Endodermal cell (in vitro differentiated cells): ENCODE measurements at places on chromosomes 5 and 9. TPM values are rescaled to one million over a fixed set of nuclear protein-coding genes. Genes with fewer than 3 reads are reported as not detected.

DNA sequence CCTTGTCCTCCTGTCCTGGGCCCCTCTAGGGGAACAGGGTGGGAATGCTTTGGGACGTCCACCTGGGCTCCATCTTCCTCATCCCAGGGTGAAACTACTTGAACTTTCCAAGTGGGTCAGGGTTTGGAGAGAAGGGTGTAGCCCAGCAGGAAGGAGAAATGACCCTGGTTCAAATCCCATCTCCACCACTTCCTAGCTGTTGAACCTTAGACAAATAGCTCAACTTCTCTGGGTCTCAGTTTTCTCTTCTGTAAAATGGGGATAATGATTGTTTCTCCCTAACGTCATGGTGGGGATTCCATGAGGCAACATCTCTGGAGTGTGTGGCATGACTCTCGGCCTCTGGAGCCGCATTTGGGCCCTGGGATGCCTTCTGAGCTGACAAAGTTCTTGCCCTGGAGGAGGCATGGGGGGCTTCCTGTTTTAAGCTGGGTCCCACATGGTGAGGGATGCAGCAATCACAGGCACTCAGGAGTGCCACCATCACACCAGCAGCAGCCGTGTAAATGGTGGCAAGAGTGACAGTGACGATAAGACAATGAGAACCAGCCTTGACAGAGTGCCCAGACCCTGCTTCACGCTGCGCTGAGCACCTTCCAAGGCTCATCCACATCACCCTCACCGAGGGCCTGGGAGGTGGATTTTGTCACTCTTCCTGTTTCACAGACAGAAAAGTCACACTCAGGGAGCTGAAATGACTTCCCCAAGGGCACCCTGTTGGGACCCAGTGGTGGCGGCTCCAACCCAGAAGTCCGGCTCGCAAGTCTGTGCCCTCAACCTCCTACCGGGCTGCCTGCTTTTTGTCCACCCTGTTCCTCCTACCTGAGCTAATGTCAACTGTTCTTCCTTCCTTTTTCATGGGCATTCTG lies 69.5 kb upstream of the IER5L start:
- H3K27me3 ChIP-seq = no peaks in the 10 kb centered on the region
- H3K4me1 ChIP-seq = no peaks in the 10 kb centered on the region
- no peak for DNase-seq
- H3K4me3 ChIP-seq = no peak overlapping the region
- no peak overlapping the region for H3K27ac ChIP-seq
- no peaks in the 10 kb centered on the region for H3K36me3 ChIP-seq

DNA sequence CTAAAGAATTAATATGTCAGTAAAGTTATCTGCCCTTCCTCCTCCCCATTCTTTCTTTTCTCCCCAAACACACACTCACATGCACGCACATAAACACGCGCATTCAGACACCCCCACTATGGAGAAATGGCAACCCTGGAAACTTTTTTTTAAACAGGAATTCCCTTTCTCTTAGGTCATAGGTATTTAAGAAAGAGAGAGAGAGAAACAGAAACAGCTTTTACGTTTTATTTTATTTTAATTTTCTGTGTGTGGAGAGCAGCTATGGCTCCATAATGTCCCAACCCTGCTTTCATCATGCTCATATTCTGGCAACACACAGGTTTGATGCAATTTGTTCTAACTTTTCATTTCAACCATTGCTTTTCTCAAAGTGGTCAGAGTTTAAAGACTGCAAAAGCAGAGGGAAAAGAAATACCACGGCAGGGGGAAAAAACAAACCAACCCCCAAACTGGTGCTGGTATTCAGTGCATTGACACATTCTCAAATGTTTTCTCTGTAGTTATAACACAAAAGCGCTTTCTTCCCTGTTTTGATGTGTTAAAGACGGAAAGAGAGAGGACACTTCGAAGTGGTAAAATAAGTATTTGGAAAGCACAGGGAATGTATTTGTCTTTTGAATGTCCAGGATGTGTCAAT lies 126.0 kb upstream of the TMEM161B start:
- H3K4me1 ChIP-seq = no peaks in the 10 kb centered on the region
- H3K4me3 ChIP-seq = no peak overlapping the region
- no peak for DNase-seq
- H3K36me3 ChIP-seq = no peaks in the 10 kb centered on the region
- H3K27me3 ChIP-seq = peaks cover 92% of the 10 kb centered on the region

GRCh38 chr9:137392232-137393007 lies 30.5 kb downstream of the EXD3 start:
- no peak for DNase-seq
- no peak overlapping the region for H3K27ac ChIP-seq
- H3K4me1 ChIP-seq = no peaks in the 10 kb centered on the region
- no peaks in the 10 kb centered on the region for H3K27me3 ChIP-seq
- H3K4me3 ChIP-seq = no peak overlapping the region
- no peaks in the 10 kb centered on the region for H3K36me3 ChIP-seq

- no peak overlapping the region for H3K27ac ChIP-seq
- no peaks in the 10 kb centered on the region for H3K27me3 ChIP-seq
- peaks cover 10% of the 10 kb centered on the region for H3K4me1 ChIP-seq
- peaks cover 17% of the 10 kb centered on the region for H3K36me3 ChIP-seq
- no peak overlapping the region for H3K4me3 ChIP-seq
These were observed 126.0 kb upstream of the BOD1 start for GRCh38 chr5:173742432-173742816.

GRCh38 chr5:78509884-78510769 lies 138.4 kb downstream of the LHFPL2 start:
- no peak overlapping the region for H3K27ac ChIP-seq
- H3K4me3 ChIP-seq = no peak overlapping the region
- H3K27me3 ChIP-seq = no peaks in the 10 kb centered on the region
- H3K4me1 ChIP-seq = peaks cover 39% of the 10 kb centered on the region
- peaks cover 45% of the 10 kb centered on the region for H3K36me3 ChIP-seq
- DNase-seq = peak; percentile 87

- peaks cover 2% of the 10 kb centered on the region for H3K4me1 ChIP-seq
- H3K27me3 ChIP-seq = peaks cover 24% of the 10 kb centered on the region
- no peaks in the 10 kb centered on the region for H3K36me3 ChIP-seq
- H3K27ac ChIP-seq = no peak overlapping the region
These were observed 36.1 kb downstream of the TMC1 start for GRCh38 chr9:72557549-72557948.

DNA sequence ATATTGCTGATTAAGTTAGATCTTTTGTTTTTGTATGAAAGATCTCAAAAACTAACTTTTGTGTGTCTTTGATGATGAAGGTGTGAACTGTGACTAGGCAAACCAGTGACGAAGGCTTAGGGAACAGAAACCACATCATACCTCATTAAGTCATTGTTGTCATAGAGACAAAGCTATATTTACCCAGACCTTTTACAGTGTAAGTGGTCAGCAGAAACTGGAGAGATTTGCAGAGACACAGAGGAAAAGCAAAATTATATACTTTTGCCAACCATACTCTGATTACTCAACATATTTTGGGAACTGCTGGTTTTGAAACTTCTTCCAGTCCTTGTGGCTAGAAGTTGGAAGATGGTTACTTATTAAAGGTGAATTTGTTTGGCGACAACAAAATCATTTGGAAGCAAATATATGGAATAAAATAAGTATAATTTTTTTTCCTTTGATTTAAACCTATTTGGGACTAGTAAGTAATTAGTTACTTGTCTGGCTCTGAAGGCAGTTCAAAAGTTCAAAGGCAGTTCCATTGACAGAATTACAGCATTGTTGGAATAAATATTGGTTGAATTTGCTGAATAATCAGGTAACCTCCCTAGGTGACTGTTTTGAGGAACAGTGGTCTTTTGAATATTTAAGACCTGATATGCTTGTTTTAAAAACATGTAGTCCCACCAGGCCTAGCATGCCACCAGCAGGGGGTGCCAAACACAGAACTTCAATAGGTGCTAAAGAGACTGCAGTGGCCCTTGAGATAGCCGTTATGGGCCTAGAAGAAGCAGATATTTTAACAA lies 103.8 kb downstream of the RPS23 start:
- H3K4me3 ChIP-seq = no peak overlapping the region
- H3K36me3 ChIP-seq = no peaks in the 10 kb centered on the region
- H3K27ac ChIP-seq = no peak overlapping the region
- no peaks in the 10 kb centered on the region for H3K27me3 ChIP-seq
- DNase-seq = peak; percentile 93

GRCh38 chr5:34051374-34051980 lies 8.5 kb upstream of the C1QTNF3 start:
- H3K4me3 ChIP-seq = no peak overlapping the region
- H3K4me1 ChIP-seq = peaks cover 9% of the 10 kb centered on the region
- H3K27me3 ChIP-seq = no peaks in the 10 kb centered on the region
- H3K27ac ChIP-seq = no peak overlapping the region
- H3K36me3 ChIP-seq = no peaks in the 10 kb centered on the region
- no peak for DNase-seq

GRCh38 chr9:35506359-35506758 lies 16.4 kb downstream of the RUSC2 start:
- H3K27me3 ChIP-seq = no peaks in the 10 kb centered on the region
- H3K36me3 ChIP-seq = no peaks in the 10 kb centered on the region
- H3K4me1 ChIP-seq = peaks cover 5% of the 10 kb centered on the region

- DNase-seq = no peak
- H3K27me3 ChIP-seq = no peaks in the 10 kb centered on the region
- H3K4me3 ChIP-seq = no peak overlapping the region
- H3K27ac ChIP-seq = no peak overlapping the region
- no peaks in the 10 kb centered on the region for H3K4me1 ChIP-seq
These were observed 25.6 kb downstream of the SLC31A1 start for GRCh38 chr9:113246928-113247327.

DNA sequence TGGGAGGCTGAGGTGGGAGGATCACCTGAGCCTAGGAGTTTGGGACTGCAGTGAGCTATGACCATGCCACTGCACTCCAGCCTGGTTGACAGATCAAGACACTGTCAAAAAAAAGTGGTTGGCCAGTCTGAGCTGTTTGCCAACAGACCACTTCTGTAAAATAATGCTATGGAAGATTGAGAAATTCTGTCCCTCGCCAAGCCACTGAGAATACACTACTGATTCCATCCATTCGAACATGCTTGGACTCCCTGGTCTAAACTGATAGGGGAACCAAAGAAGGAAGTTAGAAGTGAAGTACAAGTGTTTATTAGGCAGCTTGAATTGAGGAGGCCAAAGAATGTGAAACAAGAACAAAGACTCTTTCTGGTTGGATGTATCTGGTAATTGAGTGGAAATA lies 27.2 kb downstream of the ENC1 start:
- H3K4me3 ChIP-seq = no peak overlapping the region
- H3K27me3 ChIP-seq = no peaks in the 10 kb centered on the region
- no peaks in the 10 kb centered on the region for H3K36me3 ChIP-seq

- H3K4me3 ChIP-seq = no peak overlapping the region
- no peak overlapping the region for H3K27ac ChIP-seq
- no peaks in the 10 kb centered on the region for H3K36me3 ChIP-seq
- H3K27me3 ChIP-seq = no peaks in the 10 kb centered on the region
- no peaks in the 10 kb centered on the region for H3K4me1 ChIP-seq
- no peak for DNase-seq
These were observed 151.0 kb downstream of the KIAA0825 start for GRCh38 chr5:94467346-94467953.

DNA sequence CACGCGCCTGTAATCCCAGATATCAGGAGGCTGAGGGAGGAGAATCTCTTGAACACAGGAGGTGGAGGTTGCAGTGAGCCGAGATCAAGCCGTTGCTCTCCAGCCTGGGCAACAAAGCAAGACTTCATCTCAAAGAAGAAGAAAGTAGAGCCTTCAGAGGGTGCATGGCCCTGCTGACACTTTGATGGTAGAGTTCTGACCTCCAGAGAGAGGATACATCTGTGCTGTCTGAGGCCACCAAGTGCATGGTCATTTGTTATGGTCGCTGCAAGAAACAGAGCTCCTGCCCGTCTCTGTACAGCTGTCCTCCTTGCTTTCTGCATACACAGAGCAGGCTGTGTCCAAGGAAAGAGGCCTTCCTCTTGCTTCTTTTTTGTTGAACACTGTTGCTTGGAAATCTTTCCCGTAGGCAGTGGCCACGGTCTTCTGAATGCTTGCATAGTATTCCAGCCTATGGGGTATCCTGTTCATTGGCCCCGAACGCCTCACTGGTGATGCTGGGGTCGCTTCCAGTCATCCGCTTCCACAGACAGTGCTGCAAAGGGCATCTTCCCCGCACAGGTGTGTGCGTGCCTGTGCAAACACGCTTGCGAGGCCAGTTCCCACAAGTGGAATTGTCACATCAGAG lies 36.8 kb upstream of the UNC5A start:
- H3K36me3 ChIP-seq = no peaks in the 10 kb centered on the region
- H3K4me3 ChIP-seq = no peak overlapping the region

DNA sequence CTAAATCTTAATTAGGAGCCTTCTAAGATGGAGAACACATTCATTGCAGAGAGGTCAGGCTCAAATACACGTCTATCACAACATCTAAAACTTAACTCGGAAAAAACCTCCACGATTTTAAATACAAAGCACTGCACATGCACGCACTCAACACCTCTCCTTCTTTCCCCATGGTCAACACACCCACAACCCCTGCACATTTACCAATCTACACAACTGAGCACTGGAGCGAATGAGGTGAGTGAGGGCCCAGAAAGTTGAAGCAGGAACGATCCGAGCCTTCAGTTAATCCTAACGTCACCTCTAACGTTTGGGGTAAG lies 278 bp upstream of the NIPSNAP3A start:
- H3K4me3 ChIP-seq = peak overlapping the region; percentile 90
- no peak for DNase-seq
- peaks cover 2% of the 10 kb centered on the region for H3K4me1 ChIP-seq
- H3K27me3 ChIP-seq = peaks cover 5% of the 10 kb centered on the region

DNA sequence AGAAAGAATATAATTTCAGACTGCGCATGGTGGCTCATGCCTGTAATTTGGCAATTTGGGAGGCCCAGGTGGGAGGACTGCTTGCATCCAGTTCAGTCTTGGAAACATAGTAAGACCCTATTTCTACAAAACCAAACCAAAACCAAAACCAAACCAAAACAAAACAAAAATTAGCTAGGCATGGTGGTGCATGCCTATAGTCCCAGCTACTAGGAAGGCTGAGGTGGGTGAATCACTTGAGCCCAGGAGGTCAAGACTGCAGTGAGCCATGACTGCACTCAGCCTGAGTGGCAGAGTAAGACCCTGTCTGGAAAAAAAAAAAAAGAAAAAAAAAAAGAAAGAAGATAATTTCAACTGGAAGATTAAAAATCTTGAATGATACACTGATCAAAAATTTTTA lies 137.0 kb upstream of the ACOT12 start:
- H3K27me3 ChIP-seq = no peaks in the 10 kb centered on the region
- H3K4me1 ChIP-seq = no peaks in the 10 kb centered on the region
- H3K36me3 ChIP-seq = no peaks in the 10 kb centered on the region
- H3K27ac ChIP-seq = no peak overlapping the region
- no peak for DNase-seq
- H3K4me3 ChIP-seq = no peak overlapping the region

DNA sequence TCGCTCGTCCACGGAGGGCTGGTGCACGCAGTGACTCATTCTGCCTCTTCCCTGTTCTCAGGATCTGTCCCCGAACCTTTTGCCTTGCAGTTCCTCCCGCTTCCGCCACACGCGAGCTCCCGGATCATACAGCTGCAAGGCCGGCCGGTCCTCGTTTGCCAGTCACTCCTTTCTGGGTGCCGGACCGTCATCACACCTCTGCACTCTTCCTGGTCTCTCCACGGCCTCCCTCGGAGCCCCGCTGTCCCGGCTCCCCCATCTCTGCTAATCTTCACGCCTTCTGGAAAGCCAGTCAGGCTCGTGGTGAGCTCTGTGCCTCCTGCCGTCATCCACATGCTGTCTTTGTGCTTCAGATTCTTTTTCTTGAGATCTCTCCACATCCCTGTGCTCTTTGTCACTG lies 91.8 kb downstream of the STX17 start:
- H3K4me1 ChIP-seq = no peaks in the 10 kb centered on the region
- H3K4me3 ChIP-seq = no peak overlapping the region
- no peaks in the 10 kb centered on the region for H3K27me3 ChIP-seq

SLC4A9 gene
- 0.27 and 0.79 TPM in 2 replicates for total RNA-seq

MEGF10 gene
- total RNA-seq = 14.3 and 17.7 TPM in 2 replicates

ADGRV1 gene
- 86.0 and 117 TPM in 2 replicates for total RNA-seq

CTXN3 gene
- not detected in 2 replicates for total RNA-seq

CDKN2B gene
- total RNA-seq = 4.5 and 7.0 TPM in 2 replicates

TENT4A gene
- total RNA-seq = 32.7 to 57.5 TPM (median 35.5 TPM) in 3 replicates

SLC34A1 gene
- total RNA-seq = not detected in 3 replicates

CTSV gene
- 292 and 294 TPM in 2 replicates for total RNA-seq

TAF11L5 gene
- total RNA-seq = not detected in 3 replicates

NCS1 gene
- total RNA-seq = 40.6 and 42.9 TPM in 2 replicates
